Umbilical cord (tissue), 2 donors: ENCODE measurements at places on chromosomes 3 and 15.

- DNase-seq = no peak
Observed at GRCh38 chr3:187919544-187919943, 174.3 kb upstream of the BCL6 start.

DNA sequence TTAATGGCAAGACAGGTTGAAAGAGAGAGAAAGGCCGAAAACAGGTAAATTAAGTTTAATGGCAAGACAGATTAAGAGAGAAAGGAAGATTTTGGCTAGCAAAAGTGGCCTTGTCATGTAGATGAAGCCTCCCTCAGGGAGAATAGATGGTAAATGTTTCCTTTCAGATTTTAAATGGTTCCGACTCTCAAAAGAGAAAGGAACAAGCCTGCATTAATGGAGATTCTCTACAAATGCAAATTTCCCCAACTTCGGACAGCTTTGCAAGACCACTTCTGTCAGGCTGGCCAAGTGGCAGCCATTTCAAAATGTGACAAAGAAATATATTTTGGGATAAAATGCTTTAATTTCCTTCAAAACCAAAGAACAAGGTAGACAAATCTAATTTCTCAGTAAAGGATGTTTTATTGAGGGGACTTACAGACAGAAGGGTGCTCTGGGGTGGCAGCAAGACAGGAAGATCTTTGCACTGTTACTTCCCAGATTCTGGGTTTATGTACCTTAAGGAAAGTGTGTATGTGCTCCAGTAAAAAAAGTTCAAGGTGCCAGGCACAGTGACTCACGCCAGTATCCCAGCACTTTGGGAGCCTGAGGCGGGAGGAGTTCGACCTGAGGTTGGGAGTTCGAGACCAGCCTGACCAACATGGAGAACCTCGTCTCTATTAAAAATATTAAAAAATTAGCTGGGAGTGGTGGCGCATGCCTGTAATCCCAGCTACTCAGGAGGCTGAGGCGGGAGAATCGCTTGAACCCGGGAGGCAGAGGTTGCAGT lies 626.3 kb upstream of the NAALADL2 start:
- no peak for DNase-seq

GRCh38 chr3:48565591-48566400 lies 2.2 kb upstream of the UCN2 start:
- DNase-seq = no peak

GRCh38 chr15:34318277-34319079 lies 19.1 kb downstream of the SLC12A6 start:
- DNase-seq = peak; percentile 75

GRCh38 chr15:30670056-30670455 lies 44.1 kb downstream of the ARHGAP11B start:
- no peak for DNase-seq
